ENCODE measurements at places on chromosomes 3 and 15.

DNA sequence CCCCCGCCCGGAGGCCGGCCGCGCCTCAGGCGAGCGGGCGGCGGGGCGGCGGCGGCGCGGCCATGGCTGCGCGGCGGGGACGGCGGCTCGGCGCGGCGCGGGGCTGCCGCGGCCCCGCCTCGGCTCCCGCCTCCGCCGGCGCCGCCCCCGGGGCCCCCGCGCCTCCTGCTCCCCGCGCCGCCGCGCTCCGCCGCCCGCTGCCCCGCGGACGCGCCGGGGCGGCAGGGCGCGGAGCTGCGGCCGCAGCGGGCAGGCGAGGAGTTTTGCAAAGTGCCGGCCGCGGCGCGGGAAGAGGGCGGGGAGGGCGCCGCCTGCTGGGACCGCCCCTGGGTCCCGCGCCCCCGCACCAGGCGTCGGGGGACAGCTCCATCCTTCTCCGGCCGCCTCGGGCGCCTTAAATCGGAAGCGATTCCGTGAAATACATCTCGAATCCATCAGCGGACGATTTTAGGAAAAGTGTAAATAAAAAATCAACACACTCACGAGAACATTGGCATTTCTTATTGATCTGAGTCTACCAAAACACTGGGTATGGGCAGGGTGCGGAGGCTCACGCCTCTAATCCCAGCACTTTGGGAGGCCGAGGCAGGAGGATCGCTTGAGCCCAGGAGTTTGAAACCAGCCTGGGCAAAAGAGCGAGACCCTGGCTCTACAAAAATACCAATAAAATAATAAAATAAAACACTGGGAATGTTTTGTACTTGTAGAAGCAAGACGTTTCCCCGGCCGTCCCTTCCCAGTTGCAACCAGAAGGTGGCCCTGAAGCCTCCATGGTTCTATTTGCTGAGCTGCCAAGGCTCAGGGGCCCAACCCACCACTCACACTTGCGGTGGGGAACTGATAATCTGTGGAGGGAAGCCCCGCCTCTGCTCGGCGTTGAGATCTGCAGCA lies 136.9 kb downstream of the NUP210 start:
- no peak for DNase-seq

- no peak for DNase-seq
Observed at GRCh38 chr3:19384868-19385267, 236.6 kb downstream of the KCNH8 start.

DNA sequence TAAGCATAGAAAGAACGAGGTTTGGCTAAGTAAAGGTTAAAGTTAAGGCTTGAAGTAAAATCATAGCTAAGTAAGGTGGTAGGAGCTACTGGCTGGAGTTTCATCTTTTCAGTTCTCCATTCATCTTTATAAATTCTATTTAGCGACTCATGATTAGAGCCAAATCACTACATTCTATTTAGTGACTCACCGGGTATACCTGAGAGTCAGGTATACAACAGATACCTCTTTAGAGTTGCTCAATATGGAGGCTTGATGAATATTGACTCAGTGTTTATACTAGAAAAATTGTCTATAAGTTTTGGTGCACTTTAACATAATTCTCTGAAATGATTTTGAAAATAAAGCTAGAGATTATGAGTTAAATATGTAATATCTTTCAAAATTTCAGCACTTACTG lies 328.8 kb upstream of the GRM7 start:
- DNase-seq: no peak

DNA sequence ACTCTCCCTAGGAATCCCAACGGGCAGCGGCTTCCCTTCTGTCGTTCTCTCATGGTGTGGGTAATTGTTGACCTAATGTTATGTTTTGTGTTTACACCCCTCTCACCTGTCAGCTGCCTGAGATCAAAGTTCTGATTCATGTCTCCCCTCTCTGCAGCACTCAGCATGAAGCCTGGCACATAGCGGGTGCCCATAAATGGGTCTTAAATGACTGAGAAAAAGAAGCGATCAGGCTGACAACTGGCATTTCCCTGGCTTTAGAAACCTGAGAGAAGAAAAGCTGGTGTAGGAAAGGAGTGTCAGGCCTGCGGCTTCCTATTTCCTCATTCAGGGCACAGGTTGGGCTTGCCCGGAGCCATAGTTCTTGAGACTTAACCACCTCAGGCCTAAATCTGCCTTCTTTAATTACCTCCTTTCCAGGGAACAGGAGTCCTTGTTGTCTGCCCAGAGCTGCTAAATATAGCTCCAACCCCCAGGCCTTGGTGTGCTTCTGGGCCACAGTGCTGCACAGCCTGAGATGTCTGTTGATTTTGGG lies 31.8 kb downstream of the LPP start:
- no peak for DNase-seq

DNA sequence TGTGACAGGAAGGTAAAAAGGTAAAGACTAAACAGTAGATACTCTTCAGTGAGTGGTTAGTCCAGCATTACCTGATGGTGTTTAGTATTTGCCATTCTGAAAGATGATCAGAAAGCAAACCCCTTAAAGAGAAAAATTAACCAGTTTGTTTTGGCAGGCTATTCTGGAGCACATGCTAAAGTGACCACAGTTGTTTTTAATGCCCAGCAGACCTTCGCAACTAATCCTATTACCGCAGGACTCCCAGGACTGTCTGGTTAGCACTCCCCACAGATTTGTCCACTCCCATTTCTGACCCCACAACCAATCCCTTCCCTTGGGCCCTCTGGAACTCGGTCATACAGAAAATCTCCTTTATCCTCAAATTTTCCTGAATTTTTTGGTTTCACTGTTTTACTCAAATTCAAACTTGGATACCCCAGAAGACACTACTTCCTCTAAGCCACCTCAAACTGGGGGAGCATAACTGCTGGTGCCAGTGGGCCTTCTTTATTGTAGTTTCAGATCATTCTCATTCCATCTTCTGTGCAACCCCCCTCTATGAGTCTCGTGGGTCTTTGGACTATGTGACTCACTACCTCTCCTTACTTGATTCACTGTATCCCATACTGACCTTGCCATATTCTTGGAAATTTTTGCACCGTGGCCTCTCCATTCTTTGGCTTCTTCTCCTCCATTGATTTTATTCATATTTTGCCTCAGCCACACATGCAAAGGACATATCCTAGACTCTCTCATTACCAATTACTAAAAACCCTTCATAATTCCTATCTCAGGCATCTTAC lies 104.4 kb downstream of the RBMS3 start:
- no peak for DNase-seq

DNA sequence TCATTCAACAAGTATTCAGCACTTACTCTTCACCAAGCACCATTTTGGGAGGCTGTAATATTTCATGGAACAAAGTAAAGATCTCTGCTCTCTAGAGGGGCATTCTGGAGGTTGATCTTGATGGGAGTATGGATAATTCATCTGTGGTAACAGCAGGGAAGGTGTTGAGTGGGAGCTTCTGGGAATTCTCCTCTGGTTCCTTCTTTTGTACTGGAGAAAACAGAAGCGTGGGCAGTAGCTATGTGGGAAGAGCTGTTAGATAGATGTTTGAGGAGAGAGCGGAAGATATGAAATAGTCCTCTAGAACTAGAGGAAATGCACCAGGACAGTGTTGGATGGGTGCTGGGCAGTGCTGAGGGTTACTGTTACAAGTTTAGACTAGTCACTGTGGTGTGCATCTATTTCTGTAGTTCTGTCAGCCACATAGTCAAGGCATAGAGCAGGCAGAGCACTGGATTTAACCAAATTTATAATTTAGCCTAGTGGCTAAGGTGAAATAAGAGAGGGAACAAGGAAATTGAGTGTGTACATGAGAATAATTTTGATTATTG lies 9.6 kb downstream of the NMD3 start:
- no peak for DNase-seq

- DNase-seq: no peak
Observed at GRCh38 chr3:181956122-181956521, 244.4 kb downstream of the SOX2 start.

DNA sequence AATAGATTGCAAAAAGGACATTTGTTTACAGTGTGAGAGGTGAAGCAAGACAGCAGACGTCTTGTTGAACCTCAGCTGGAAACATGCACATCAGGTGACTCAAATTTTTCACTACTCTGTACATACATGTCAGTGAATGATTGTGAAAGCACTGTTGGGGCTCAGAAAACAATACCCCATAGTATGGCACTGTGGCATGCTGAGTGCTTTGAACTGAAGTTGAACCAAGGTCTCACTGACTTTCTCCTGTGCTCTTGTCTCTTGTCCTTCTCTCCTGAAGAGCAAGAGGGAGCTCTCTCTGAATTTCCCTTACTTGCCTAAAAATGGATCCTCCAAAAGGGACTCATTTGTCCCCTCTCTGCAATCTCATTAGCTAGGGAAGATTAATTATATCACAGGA lies 24.5 kb upstream of the NEDD4 start:
- no peak for DNase-seq

GRCh38 chr15:64058279-64058678 lies 12.0 kb upstream of the DAPK2 start:
- DNase-seq: no peak

- DNase-seq: no peak
Observed at GRCh38 chr3:126617571-126617970, 37.4 kb downstream of the TXNRD3 start.

DNA sequence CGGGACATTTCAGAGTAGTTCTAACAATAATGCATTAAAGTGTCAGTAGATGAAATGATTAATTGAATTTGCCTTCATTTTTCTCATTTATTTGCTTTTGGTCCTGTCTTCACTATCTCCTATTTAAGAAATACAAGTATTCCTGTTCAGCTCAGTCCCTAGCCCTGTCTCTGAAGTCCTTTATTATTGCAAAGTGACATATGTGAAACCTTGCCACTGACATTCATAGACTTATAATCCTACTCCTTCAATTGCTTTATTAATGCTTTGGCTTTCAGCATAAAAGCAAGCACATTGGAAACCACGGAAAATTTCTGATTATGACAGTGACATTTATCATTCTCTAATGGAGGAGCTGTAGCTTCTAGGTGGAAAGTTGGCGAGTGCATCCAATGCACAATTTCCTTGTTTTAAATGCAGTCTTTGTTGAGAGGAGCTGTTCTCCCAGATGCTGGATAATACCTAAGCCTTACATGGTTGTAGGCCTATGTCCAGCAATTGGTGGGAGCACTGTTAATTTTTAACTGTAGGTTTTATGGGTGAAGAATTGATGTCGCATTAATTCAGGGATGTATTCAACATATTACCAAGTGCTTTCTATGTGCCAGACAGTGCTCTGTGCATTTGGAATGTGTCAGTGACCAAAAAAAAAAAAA lies 337.8 kb downstream of the FEZF2 start:
- DNase-seq: no peak

- no peak for DNase-seq
Observed at GRCh38 chr15:70054884-70055387, 42.8 kb downstream of the TLE3 start.

- DNase-seq: no peak
Observed at GRCh38 chr15:94522125-94522524, 290.8 kb downstream of the MCTP2 start.

- no peak for DNase-seq
Observed at GRCh38 chr3:98839846-98840245, 61.6 kb downstream of the DCBLD2 start.

DNA sequence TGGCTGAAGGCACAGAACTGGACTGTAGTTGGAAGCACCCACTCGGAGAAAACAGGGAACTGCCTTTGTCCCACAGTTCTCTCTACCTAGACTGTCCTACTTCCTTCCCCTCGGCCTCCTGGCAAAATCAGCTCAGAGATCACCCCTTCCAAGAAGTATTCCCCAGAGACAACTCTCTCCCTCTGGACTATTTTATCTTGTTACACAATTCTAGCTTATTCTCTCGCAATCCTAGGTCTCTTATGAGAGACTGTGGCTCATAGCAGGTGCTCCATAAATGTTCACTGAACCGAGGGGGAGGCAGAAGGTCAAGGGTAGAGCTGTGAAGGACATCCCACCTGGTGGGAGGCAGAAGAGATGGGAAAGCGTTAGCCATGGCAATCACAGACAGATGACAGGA lies 10.6 kb downstream of the HEG1 start:
- DNase-seq: no peak

DNA sequence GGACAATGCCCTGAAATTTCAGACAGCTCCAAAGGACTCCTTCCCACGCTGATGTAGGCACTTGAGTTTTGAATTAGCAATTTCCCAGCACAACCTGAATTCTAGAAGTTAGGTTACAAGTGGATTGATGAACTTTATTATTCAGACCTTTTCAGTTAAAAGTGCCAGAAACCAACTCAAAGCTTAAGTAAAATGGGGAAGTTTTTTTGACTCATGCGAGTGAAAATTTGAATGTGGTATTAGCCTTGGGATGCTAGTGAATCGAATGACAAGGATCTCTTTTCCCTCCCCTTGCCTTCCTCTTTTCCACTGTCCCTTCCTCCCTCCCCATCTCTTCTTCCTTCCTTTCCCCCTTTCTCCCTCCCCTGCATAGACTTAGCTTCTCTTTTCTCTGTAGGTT lies 295.1 kb upstream of the PROK2 start:
- no peak for DNase-seq

- DNase-seq: no peak
Observed at GRCh38 chr3:141769221-141769894, 6.2 kb downstream of the GRK7 start.

DNA sequence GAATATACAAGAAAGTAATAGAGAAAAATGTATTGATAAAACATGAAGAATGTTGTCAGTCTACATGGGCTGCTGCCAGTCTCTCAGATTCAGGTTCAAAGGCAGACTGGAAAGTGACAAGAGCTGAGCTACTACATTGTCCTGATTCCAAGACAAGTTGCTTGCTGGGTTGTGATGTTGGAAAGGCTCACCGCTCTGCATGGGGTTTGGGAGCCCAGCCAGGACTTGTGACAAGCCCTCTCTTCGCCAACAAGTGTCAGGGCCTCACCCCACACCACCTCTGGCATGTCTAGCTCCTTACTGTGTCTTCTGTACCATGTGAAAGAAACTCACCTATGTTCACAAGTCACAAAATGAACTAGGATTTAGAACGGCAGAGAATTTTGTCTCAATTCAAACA lies 43.0 kb upstream of the SH3GL3 start:
- no peak for DNase-seq

GRCh38 chr15:68511073-68511991 lies 67.5 kb upstream of the CORO2B start:
- no peak for DNase-seq

DNA sequence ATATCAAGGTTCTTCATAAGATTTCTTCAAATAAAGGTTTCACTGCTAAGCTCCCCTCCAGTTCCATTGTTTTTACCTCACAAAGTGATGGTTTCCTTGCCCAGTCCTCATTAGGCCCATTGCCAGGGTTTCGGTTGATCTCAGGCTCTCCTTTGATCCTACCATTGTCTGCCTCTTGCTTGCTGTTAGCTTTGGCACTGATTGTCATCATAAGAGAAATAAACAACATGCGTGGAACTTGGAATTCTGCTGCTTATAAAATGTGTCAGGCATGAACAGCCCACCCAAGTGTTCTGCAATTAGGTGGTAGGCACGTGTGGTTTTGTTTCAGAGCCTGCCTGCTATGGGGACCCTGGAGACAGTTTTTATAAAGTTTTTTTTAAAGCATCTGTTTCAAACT lies 107.6 kb upstream of the BFSP2 start:
- no peak for DNase-seq
